ENCODE measurements at places on chromosomes 11 and 22.

DNA sequence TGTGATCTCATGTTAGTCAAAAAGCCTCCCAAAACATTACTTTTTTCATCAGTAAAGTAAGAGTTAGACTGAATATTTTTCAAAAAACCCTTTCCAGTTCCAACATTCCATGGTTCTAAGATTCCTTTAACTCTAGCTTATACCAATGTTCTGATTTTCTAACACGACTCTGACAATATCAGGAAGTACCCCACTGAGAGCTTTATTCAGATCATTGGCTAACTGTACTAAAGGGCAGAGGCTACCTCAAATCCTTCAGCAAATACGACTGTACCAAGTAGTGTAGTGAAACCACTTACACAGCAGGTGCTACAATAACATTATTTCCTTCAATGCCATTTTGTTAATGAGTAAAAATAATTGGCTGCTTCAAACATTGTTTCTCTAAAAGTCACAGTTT, 213.4 kb upstream of the PITPNB start:
- DNase-seq, result no peak

- no peak for DNase-seq
Observed at GRCh38 chr22:44630826-44631225, 71.2 kb upstream of the PRR5 start.

GRCh38 chr11:5281596-5281995, 11.9 kb upstream of the HBE1 start:
- no peak for DNase-seq

- DNase-seq, result peak; percentile 54
Observed at GRCh38 chr11:71446942-71447688, 1.1 kb downstream of the DHCR7 start.

DNA sequence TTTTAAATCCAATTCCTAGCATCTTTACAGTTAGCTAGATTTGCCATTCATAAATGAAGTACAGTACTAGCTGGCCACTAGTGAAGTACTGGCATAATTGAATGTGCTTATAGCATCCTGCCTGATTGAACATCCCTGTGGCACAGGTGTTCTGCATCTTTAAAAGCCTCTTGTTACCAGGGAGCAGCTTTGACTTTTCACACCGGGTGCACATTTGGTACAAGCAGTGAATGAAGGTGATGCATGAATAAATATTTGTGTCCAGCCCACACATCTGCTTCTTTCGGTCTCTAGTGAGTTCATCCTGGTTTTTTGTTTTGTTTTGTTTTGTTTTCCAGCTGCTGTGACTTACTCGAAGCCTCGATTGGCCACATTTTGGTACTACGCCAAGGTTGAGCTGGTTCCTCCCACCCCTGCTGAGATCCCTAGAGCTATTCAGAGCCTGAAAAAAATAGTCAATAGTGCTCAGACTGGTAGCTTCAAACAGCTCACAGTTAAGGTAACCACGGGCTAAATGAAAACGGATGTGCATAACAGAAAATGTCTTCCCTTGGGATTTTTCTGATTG, 5.3 kb downstream of the ATP5MG start:
- no peak for DNase-seq

DNA sequence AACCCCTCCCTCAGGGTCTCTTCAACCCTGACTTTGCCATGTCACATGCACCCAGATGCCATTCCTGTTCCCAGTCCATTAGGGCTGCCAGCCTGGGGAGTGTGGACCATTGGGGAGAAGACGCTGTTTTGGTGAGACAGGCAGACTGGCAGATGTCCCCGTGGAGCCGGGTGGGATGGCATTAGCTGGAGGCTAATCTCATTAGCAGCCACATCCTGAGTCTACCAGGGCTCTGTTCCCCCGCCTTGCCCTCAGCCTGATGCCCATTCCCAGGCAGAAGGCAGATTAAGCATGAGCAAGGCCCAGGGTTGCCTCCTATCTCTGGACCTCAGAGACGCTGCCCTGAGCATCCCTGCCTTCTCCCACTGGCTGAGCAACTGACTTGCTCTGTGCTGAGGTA, 46.4 kb upstream of the ALX4 start:
- no peak for DNase-seq

DNA sequence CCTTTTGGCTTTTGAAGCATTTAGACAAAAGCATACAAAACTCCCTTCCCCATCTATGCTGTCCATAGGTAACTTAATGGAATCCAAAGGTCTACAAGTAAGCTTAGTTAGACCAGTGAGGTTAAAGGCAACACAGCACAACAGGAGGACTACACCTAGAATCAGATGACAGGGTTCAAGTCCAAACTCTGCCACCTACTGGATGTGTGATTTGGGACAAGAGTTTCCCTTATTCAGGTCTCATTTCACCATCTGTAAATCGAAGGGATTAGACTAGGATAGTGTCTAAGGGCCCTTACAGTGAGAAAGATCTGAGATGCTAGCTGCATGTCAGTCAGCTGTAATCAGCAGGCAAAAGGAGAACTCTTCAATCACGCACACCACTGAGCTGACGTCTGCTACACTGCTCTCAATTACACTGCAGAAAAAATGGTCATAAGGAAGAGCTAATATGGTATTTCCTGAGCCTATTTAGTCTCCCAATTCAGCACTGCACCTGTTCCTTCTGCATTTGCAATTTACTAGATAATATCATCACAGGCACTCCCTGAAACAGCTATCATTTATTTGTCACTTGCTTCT, 82.2 kb downstream of the SERGEF start:
- no peak for DNase-seq

DNA sequence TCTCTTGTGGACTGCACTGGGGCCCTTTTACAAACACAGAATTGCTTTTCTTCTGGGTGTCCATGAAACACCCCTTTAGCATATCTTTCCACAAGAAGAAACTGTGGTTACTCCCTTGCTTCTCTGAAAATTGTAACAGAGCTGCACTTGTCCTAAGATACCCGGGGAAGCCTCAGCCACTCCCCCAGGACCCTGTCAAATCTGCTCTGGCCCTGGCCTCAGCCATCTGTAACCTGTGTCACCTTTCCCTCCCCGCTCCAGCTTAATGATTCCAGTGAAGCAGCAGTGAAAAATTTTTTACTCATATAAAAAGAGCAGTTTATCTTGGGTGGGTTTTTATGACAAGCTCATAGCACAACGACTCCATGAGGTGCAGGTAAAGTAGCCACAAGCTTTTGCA, 3.4 kb upstream of the DUSP18 start:
- DNase-seq, result no peak

- peak; percentile 79 for DNase-seq
Observed at GRCh38 chr11:46389450-46390330, 1.9 kb downstream of the CHRM4 start.

DNA sequence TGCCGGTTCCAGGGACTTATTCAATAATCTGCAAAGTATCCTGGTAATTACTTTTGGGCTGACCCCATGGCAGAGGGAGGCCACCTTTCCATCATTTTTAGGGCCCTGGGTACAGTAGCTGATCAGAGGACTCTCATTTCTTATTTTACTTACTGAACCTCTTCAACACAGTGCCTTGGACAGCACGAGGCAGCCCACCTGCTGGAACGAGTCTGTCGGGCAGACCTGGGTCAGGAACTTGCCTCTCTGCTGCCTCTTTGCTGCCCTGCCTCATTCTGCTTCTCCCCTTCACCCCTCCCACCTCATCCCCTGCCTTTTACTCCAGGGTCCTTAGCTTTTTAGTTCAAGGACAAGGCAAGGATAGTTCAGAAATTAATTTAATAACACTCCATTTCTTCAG, 204.5 kb downstream of the CSNK2A3 start:
- DNase-seq, result no peak

DNA sequence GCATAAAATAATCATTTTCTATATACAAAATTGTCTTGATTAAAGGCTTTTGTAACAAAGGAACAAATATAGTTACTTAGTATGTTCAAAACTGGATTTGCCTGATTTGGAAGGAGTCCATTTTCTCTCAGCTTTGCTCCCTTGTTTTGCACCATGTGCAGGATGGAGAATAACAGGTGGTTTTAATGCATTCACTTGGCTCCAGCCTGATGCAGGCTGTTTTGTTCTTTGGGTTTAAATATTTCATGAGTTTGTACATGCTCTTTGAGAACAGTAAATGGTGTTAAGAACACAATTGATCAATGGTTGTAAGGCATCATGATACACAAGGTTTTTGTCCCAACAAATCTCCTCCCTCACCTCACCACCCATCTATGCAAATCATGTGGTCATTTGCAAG, 886.9 kb upstream of the CCDC90B start:
- no peak for DNase-seq

DNA sequence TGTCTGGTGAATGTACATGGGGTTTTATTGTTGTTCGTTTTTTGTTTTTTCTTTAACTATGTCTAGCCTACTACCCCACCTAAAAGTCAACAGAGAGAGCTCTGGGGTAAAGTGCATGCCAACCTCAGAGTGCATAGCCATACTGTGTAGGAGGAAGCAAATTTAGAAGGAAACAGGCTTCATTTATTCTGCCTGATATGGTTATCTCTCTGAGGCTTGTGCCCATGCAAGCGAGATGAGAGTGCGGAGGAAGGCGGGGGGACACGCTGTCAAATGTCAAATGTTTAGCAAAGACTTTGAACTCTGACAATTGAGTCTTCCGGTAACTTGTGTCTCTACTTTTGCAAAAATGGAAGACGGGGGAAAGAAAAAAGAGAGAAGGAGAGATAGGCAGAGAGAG, 295.5 kb downstream of the ETS1 start:
- no peak for DNase-seq

DNA sequence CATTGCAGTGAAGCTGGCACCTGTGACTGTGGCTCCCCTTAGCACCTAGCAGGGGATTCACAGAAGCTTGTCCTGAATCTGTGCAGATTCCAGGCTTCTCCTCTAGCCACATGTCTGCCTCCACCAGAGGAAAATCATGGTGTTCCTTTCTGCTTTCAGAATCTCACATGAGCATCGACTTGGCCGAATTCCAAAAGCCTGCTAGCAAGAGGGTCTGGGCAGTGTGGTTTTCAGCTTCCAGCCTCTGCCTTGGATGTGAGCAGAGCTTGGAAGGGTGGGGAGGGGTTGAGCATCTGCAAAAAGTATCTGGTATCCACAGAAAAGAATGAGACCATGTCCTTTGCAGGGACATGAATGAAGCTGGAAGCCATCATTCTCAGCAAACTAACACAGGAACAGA, 911.1 kb downstream of the TBC1D22A start:
- DNase-seq, result no peak

- DNase-seq, result no peak
Observed at GRCh38 chr22:36100134-36100824, 60.3 kb downstream of the APOL3 start.

DNA sequence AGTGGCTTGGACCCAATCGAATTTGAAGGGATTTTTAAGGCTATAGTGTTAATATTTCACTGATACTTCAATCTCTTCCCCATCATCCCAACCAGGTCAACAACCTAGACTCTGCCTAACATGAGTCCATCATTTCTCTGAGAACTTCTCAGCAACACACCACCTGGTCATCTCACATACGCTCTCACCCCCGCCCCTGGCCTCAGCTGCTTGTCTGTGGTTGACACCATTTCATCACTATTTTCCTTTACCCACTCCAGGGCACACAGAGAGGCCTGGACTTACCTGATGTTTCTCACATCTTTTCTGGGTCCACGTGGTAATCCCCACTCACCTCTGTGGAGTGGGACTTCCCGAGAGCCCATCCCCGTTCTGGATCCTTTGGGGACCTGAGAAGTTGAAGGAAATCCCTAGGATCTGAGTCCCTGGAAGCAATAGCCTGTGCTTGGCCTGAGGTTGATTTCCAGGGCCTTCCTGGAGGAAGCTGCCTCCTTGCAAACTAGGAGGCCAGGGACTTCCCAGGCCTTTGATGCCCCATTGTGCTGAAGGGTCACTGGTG, 3.2 kb downstream of the P2RX3 start:
- no peak for DNase-seq

GRCh38 chr11:118615976-118616371, 8.6 kb downstream of the PHLDB1 start:
- DNase-seq, result no peak

DNA sequence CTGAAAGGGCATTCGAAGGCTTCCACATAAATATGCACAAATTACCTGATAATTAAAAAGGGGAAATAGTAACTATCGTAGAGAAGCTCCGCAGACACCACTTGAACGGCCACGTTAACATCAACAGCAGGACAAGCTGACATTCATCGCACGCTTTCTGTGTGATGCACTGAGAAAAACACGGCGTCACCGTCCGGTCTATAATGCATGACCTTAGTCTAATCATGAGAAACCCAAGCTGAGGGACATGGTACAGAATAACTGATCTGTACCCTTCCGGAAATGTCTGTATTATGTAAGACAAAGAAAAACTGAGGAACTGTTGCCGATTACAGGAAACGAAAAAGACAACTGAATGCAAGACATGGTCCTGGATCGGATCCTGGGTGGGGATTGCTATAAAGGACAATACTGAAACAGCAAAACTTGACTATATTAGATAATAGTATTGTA, 678 bp upstream of the RANGAP1 start:
- DNase-seq, result peak; percentile 84

- no peak for DNase-seq
Observed at GRCh38 chr11:116963813-116964212, 126.4 kb upstream of the APOA1 start.

GRCh38 chr11:65078151-65078550, 5.7 kb downstream of the CDCA5 start:
- peak; percentile 43 for DNase-seq

DNA sequence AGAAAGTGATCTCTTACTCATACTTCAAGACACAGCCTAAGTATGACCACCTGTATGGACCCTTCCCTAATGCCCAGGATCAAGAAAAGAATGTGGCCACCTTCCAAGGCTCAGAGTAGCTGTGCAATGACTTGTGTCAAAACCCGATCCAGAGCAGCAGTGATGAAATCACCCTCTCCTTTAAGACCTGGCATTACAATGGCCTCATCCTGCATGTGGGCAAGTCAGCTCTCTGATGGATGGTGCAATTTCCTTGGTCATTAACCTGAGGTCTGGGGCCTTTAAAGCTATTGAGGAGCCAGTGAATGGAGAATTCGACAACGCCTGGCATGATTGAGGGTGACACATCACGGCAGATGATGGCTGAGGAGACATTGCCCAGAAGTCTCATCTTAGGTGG, 9.1 kb upstream of the TUBA8 start:
- DNase-seq, result no peak

GRCh38 chr22:23062616-23063538, 7.4 kb upstream of the GNAZ start:
- DNase-seq, result no peak

- DNase-seq, result no peak
Observed at GRCh38 chr22:48234011-48234410, 1471.6 kb downstream of the TBC1D22A start.

- no peak for DNase-seq
Observed at GRCh38 chr11:35750981-35751663, 88.5 kb downstream of the TRIM44 start.

DNA sequence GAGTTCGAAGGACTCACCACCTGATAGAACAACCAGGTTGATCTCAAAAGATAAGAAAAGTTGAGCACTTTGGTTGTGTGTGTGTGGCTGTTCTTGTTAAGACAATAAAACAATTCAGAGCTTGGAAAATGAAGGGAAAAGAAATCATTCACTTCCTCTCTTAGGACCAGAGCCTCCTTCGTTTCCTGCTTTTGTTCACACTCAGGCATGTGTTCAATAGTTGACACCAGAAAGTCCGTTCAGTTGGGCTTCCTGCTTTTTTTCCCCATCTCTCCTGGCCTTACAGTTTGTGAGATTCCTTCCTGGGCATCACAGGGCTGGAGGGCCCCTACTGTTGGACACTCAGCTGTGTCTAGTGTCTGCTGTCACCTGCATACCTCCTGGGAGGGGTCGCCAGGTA, 48.0 kb downstream of the TSPAN18 start:
- no peak for DNase-seq

All from RKO (cell line).